ENCODE measurements at places on chromosomes 12 and 14.

- DNase-seq, result no peak
Observed at GRCh38 chr14:92465353-92466055, 48.1 kb upstream of the RIN3 start.

DNA sequence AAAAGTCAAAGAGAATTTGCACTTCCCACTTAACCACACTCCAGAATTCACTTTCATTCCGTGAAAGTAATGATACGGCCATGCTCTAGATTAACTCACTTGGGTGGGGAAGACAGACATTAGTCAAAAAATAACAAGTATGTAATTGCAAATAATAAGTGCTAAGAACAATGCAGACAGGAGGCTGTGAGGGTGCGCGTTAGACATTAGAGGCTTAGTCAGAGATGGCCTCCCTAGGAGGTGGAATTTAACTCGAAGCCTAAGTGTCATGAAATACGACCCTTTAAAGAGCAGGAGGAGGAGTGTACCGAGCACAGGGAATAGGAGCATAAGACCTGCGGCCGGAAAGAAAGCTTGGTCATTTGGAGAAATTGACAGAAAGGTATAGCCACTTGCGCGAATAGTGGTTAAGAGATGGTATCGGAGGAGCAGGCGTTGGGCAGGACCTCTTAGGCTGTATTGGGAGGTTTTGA is 628 bp downstream of the SNRPF start:
- peak; percentile 49 for DNase-seq

GRCh38 chr12:1605129-1606020 is 11.0 kb upstream of the FBXL14 start:
- DNase-seq, result peak; percentile 9

GRCh38 chr12:106135075-106135474 is 3.7 kb downstream of the NUAK1 start:
- DNase-seq, result no peak

DNA sequence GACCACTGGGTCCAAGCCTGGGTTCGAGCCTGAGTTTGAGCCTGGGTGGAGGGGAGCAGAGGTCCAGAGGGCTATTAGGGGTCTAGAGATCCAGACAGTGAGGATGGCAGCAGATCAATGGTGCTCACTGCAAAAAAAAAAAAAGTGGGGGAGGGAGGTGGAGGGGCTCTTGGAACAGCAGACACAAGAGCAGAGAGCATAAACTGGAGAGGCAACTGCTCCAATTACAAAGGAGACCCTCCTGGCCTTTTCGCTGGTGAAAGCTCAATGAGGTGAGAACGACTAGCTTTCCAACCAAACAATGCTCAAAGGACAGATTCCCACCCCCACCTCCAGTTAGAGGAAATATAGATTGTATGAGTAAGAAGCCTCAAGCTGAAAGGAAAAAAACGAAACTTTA is 124.2 kb upstream of the TSPAN8 start:
- no peak for DNase-seq

DNA sequence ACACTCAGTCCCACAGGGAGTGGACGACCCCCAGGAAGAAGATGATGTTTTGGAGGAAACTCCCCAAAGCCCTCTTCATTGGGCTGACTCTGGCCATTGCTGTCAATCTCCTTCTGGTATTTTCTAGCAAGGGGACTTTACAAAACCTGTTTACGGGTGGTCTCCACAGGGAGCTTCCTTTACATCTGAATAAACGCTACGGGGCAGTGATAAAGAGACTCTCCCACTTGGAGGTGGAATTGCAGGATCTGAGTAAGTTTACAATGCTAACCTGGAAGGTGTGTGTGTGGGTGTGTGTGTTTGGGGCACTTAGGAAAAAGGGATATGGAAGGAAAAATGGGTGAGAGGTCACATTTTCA is 416 bp downstream of the GALNT8 start:
- DNase-seq, result no peak

DNA sequence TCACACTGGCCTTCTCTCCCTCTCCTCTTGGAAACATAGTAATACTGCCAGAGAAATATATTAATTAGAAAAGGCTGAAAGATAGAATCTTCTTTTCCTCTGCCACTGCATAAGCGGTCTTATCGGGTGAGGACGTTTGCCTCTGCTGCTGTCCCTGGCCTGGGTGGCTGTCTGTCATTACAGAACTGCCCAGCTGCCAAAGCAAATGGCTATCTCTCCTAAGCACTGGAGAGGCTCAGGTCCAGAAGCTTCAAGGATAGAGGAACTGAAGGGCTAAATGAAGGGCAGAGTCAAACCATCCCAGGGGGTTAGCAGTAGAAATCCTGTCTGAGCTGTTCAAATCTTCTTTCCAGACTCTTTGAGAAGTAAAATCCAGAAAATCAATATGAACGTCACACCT is 198.6 kb upstream of the CAND1 start:
- DNase-seq, result no peak

- DNase-seq, result no peak
Observed at GRCh38 chr12:93380480-93381121, 2.9 kb downstream of the NUDT4 start.

- no peak for DNase-seq
Observed at GRCh38 chr14:64394977-64395633, 7.0 kb downstream of the MTHFD1 start.
